ENCODE measurements at places on chromosomes 2 and 18. TPM values are rescaled to one million over a fixed set of nuclear protein-coding genes. Genes with fewer than 3 reads are reported as not detected.
A peak's percentile ranks its signal among the peaks of the same experiment; 100 is the strongest.

GRCh38 chr2:42102024-42102590, 54.3 kb downstream of the PKDCC start:
- peak; percentile 79 for DNase-seq

DNA sequence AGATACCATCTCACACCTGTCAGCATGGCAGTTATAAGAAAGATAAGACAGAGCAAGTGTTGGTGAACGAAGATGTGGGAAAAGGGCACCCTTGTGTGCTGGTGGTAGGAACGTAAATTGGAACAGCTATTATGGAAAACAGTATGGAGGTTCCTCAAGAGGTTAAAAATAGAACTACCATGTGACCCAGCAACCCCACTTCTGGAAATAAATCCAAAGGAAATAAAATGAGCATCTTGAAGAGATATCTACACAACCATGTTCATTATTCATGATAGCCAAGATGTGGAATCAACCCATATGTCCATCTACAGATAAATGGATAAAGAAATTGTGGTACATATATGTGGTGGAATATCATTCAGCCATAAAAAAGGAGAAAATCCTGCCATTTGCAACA, 26.9 kb downstream of the NGEF start:
- DNase-seq = no peak

LYG1 gene
- total RNA-seq = 1.0 TPM

GRCh38 chr18:9669016-9669415, 39.1 kb upstream of the RAB31 start:
- DNase-seq = no peak

- DNase-seq = peak; percentile 43
These were observed 1.2 kb downstream of the ASAP2 start for GRCh38 chr2:9207641-9208311.

AGBL5 gene
- 24.8 TPM for total RNA-seq
